Pons (tissue), 1 donor: ENCODE measurements at places on chromosomes 6 and 20.

DNA sequence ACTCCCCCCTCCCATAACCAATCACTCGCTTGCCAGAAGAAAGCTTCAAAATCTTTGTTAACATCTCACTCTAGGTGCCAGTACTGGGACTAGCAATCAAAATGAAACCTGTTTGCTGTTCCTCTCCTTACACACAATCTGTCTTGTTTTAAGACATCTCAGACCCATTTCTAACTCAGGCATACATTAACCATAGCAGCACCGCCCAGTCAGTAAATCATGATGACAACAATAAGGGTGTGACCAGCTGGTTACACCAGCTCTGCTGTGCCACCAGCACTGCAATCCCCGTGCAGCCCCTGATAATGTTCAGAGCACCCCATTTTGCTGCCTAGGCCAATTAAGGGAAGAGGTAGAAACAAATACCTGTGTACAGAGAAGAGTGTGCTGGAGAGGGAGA is 185.2 kb upstream of the TAB2 start:
- no peak for DNase-seq

DNA sequence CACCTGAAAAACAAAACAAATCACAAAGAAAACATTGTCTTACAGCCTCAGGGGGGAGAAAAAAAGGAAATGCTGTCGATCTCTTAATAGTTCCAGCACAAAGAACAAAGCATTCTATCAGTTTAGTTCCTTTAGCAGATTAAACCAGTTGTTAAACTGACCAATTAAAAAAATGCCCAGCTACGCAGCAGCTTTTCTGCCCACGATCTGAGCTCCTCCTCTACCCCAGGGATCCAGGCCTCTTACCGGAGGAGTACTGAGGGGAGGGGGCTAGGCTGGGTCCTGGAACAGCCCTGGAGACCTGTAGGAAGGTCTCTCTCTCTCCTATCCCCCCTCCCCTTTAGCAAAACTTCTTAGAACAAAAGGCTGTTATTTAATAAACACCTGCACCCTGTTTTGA is 13.4 kb downstream of the PTK7 start:
- no peak for DNase-seq

DNA sequence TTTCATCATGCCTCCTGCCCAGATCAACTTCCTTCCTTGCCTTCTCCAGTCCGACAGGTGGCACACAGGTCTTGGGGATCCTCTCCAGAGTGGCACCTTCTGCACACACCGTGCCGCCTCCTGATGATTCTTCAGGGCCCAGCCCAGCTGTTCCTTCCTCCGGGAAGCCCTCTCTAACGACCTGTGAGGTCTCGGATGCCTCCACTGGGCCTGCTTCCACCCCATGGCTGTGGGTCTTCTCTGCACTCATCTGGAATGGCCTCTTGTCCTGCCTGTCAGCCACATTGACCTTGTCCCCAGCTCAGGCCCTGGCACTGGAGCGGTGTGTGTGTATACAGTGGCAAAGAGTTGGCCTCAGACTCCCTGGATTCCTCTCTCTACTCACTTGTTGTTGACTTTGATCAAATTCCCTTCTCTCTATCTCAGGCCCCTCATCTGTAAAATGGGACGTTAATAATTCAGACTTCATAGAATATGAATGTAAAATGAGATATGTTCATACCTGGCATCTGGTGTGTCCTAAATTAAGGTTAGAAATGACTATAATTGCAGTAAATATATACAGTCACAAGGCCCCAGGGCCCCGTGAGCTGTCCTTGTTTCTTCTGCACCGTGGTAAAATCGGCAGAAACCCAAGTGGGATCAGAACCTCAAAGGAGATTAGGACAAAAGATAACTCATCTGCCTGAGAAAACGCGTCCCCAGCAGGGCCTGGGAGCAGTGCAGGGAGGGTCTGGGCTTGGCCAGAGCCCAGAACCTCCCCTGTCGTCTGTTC is 1.5 kb downstream of the FAM210B start:
- DNase-seq, result no peak

DNA sequence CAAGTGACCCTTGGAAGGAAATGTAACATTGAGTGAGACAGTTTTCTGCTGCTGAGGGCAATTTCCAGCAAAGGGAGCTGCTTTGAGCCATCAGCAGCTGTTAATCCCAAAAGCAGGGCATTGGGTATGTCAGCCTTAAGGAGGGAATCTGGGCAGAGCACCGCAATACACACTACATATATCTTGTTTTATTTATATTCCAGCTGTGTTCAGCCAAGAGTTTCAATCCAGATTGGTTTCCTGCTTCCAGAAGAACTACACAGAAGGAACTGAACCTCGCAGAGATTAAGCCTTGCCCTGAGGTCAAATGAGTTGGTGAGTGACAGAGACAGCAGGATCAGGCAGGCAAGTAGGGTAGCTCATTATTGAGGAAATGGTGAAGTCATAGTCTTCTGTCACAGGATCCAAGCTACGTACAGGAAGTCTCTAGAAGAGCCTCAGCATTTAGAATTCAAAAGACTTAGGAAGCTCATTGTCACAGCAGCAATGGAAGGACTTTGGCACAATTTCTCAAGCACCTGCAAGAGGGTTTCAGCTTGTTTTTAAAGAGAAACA is 109.9 kb upstream of the HEY2 start:
- no peak for DNase-seq

DNA sequence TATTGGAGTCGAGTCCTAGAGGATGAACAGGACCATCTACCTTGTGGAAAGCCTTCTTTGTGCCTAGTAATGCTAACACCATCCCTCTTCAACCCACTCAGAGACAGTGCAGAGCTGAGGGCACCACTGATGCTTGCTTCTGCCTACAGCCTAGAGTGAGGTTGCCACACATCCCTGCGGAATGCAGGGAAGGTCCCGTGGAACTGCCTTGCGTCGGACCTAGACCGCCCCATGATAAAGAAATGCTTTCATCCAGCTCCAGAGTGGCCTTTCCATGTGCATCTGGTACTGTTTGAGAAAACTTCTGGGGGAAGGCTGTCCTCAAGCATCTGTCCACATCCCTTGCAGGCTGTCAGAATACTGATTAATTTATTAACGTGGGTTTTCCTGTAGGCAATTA is 168.4 kb downstream of the PHACTR1 start:
- DNase-seq, result no peak

- DNase-seq, result no peak
These were observed 48.9 kb downstream of the HDDC2 start for GRCh38 chr6:125252891-125253290.

DNA sequence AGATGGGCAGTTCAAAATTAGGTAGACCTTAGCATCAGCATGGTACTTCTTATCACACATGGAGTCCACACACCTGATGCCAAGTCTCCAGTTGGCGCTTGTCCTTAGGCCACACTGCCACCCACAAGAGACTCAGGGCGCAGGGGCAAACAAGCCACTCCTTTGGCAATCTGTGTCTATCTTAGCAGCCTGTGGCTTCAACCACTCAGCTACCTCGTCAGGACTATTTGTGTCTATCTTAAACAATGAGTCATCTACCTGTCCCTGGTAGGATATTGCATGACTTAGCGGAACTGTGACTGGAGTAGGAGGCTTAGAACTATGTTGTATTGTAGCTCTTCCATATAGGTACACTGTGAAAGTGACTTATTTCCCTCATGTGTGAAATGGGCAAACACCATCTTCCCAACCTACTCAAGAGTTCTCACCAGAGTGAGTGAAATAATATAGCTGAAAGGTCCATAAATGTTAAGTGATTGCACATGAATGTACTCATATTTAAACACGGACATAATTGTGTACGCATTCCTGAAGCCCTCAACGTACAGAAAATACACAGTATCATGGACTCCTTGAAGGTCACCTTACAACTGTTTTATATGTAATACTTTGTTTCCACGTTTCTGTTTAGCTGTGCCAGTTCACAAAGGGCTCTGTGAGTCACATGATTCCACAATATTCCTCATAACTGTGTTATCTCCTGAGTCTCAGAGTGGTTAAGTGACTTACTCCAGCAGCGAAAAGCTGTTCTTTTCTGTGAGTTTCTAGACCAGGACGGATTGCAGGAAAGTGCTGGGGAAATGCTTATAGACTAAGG is 1.6 kb downstream of the TRIM27 start:
- DNase-seq, result no peak

DNA sequence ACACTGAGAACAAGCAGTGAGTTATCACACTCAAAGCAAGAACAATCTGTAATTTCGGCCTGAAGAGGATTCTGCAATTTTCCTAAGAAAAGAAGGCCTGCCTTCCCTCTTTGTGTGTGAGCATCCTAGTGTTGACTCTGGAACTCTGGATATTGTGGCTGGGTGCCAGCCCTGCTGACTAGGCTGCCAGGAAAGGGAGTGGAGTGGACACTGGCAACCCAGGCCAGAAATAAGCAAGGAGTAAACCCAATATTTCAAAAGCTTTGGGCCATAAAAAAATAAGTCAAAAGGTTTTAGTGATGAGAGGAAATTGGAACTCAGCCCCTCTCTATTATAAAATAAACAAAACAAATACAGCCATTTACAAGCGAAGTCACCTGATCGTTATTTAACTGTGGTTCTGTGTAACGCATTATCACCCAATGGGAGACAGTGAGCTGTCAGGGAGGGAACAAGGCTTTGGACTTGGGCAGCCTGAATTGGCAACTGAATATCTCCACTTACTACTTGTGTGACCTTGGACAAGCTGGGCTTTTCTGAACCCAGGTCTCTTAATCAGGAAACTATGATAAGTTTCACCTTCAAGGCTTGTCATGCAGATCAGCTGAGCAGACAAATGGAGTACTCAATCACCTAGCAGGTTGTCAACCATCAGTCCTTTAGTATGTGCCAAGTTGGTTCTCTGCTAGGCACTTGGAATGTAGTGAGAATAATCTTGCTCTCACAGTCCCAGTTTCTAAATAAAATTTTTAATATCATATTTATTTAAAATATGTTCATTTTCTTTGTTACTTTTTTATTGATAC is 196.2 kb downstream of the PAX1 start:
- peak; percentile 53 for DNase-seq

GRCh38 chr6:139858429-139858828 is 484.0 kb upstream of the CITED2 start:
- no peak for DNase-seq

- DNase-seq, result no peak
These were observed 148.7 kb upstream of the RIPOR2 start for GRCh38 chr6:25084508-25084833.

DNA sequence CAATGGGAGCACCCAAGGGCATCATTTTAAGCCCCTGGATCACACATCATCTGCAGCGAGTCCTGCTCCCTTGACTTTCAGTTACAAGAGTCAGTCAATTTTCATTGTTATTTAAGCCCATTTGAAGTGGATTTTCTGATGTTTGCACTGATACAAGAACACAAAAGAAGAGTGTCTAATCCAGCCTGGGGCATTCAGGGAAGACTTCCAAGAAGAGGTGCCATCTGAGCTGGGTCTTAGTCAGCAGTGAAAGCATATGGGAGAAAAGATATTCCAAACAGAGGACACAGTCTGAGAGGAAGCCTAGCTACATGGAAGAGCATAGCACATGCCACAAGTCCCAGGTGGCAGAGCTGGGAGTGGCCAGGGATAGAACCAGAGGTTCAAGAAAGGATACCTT is 10.4 kb upstream of the FOXP4 start:
- no peak for DNase-seq

- DNase-seq, result peak; percentile 58
These were observed 27.2 kb upstream of the CNKSR3 start for GRCh38 chr6:154537511-154538325.

DNA sequence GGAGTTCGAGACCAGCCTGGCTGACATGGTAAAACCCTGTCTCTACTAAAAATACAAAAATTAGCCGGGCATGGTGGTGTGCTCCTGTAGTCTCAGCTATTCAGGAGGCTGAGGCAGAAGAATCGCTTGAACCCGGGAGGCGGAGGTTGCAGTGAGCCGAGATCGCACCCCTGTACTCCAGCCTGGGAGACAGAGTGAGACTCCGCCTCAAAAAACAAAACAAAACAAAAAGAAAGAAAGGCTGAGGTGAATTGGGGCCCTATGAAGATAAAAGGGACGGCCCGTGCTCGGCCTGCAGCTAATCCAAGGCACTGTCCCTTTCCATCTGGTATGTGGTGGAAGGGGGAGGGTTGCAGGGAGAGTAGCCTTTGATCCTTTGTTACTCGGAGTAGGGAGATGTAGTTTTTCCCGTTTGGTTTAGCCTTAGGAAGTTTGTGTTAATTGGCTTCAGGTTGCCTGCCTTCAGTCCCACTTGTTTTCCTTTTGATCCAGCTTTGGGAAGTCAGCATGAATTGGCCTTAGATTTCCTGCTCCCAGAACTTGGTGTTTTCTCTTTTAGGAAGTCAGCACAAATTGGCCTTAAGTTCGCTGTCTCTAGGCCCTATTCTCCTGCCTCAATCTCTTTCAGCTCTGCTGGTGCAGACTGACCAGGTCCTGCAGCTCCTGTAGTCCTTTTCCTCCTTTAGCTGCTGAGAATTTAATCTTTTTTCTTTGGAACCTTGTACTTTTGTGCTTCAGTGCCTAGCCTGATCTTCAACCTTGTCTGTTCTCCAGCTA is 36.1 kb upstream of the PAQR8 start:
- no peak for DNase-seq

- DNase-seq, result no peak
These were observed 6.6 kb upstream of the SRSF6 start for GRCh38 chr20:43450841-43451799.

DNA sequence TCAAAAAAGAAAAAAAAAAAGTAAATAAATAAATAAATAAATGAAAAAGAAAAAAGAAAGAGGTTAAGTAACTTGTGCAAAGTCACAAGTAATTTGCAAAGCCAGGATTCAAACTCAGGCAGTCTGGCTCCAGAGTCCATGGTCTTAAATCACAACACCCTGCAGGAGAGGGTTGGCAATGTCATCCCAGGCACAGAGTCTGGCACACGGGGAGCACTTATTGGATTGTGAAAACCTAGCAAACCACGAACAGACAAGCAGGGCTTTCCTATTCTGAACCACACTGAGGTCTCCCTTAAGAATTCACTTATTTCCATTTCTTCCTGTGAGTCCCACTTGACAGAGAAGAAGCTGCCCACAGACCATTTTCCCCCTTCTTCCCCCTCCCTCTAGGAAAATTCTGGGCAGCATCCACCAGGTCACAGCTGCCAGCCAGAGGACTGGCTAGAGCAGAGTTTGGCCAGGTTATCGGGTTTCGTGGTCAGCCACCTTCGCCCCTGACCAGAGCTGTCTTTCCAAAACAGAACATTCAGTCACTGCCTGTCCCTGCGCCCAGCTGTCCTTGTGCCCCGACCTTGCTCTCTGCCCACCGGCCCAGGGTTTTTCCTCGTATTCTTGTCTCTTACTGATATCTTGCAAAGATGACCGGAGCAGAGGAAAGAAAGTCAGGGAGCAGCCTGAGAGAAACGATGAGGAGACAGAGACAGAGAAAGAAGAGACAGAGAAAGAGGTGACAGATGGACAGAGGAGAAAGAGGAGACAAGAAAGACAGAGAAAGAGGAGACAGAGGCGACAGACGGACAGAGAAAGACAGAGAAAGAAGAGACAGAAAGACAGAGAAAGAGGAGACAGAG is 106.4 kb upstream of the PTPN1 start:
- no peak for DNase-seq

DNA sequence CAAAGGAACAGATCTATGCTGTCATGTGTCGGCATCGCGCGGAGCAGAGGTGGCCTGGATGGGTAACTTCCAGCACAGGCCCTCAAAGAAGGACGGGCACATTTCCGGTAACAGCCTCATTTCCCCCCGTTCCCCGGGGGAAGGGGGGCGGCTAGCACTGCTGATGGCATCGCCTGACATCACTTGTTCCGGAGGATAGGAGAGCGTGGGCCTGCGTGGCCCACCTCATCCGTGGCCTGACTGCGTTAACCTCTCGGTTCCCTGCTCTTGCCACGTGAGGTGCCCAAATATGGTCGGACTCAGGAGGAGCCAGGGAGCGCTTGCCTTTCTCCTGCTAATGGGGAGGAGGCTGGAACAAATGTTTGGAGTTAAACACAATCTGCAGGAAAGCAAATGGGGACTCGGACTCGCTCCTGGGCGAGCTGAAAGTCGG is at the start of gene AKAP12:
Gene AKAP12, plus strand, starts transcription at position 365 of the 433 bp plus-strand sequence. CDS start 596 bp downstream, outside the sequence.
- DNase-seq, result no peak

GRCh38 chr6:143732536-143732935 is 54.8 kb downstream of the PHACTR2 start:
- DNase-seq, result no peak
